CD8-positive, alpha-beta T cell (primary cell): ENCODE measurements at places on chromosomes 13 and 19.
A peak's percentile ranks its signal among the peaks of the same experiment; 100 is the strongest.

DNA sequence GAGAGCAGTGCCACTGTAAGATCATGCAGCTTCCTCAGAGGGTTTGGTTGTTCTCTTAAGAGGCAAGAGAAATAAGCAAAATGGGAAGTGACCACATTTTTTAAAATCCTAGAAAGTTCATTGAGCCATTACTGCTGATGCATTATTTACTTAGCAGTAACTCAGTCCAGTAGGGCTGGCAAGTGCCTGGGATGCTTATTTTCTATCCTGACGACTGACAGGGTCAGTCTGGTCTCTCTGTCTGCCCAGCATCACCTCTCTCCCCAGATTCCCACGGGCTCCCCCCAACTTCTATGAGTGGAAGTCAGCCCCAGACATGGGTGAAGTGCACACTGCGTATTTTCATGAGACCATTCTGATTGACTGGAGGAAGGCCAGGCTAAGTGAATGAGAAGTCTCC lies 10.4 kb downstream of the SHISA2 start:
- DNase-seq: no peak

DNA sequence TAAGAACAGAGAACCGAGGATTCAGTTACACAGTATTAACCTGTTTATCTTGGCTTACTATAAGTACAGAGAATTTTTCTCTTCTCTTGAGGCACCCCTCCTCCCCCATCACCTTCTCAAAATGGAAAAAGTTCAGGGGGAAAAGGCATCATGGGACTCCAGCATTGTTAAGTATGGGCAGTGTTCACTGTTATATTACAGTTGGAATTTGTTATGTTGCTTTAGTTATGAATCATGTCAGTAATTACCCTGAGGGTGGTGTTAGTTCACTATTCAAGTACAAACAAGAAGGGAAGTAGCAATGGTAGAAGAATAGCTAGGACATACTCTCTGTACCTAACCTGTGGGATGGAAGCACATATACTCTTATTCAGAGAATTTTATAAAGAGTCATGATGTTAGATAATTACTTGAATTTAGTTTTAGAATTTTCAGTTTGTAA lies 12.0 kb downstream of the LPAR6 start:
- DNase-seq: no peak

GRCh38 chr13:65417953-65418352 lies 1812.2 kb downstream of the PCDH9 start:
- DNase-seq: no peak

DNA sequence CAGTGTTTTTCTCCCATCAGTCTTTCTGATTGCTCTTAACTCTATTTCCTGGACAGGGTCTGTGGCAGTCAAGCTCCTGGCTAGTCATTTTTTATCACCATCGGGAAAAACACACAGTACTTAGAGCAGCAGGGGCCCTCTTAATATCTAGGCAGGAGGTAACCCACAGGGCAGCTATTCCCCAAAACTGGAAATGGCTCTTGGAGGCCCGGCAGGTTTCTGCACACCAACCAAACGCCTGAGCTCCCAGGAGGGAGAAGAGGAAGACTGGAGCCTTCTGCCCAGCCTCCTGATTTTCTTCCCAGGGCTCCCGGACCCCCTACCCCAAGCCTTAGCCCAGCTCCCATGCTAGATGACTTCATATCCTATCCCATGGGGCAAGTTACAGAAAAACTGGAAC lies 49.3 kb upstream of the VSTM2B start:
- no peak for DNase-seq

- no peak for DNase-seq
Measured at GRCh38 chr13:36552334-36552733, 120.0 kb downstream of the CCNA1 start.

DNA sequence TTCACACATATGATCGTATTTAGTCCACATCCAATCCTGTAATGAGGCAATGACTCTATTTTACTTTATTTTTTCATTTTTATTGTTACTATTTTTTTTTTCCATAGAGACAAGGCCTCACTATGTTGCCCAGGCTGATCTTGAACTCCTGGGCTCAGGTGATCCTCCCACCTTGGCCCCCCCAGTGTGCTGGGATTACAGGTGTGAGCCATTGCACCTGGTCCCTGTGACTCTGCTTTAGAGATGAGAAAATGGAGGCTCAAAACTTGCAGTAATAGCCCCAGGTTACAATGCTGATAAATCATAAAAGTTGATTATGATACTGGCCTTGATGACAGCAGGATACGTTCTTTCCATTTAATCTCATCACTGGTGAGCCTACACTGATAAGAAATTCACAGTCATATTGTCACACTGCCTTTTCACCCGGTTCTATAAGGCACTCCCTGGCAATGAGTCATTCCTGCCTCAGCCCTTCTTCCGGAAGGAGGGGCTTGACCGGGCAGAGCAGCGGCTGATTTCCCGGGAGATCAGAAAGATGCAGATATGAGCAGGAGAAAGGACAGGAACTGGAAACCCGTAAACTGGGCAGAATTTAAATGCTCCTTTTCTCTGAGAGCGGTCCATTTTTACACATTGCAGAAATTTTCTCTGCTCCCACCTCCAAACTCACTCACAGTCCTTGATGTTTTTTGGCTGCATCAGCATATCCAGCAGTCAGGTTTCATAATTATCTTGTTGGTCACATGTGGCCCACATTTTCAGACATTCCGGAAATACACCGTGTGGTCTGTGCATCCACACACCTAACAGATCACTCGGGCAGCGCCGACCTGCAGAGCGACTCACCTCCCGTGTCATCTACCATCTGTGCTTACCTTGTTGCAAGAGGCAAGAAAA lies 616.4 kb downstream of the EFNB2 start:
- no peak for DNase-seq

DNA sequence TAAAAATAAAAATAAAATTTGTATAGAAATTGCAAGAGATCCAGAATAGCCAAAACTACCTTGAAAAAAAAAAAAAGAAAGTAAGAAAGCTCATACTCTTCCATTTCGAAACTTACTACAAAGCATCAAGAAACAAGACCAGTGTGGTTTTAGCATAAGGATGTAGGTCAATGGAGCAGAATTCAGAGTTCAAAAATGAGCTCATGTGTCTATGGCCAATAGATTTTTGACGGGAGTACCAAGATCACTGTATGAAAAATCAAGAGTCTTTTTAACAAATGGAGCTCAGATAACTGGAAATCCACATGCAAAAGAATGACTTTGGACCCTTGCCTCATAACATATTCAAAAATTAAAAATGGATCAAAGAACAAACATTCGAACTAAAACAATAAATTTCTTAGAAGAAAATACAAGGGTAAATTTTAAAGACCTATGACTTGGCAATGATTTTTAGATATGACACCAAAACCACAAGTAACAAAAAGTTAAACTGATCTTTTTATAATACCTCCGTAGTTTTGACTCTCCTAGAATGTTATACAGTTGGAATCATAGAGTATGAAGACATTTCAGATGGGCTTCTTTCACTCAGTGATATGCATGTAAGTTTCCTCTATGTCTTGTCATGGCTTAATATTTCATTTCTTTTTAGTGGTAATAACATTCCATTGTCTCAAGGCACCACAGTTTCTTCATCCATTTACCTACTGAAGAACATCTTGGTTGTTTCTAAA lies 43.2 kb downstream of the KLF12 start:
- DNase-seq: peak; percentile 58

DNA sequence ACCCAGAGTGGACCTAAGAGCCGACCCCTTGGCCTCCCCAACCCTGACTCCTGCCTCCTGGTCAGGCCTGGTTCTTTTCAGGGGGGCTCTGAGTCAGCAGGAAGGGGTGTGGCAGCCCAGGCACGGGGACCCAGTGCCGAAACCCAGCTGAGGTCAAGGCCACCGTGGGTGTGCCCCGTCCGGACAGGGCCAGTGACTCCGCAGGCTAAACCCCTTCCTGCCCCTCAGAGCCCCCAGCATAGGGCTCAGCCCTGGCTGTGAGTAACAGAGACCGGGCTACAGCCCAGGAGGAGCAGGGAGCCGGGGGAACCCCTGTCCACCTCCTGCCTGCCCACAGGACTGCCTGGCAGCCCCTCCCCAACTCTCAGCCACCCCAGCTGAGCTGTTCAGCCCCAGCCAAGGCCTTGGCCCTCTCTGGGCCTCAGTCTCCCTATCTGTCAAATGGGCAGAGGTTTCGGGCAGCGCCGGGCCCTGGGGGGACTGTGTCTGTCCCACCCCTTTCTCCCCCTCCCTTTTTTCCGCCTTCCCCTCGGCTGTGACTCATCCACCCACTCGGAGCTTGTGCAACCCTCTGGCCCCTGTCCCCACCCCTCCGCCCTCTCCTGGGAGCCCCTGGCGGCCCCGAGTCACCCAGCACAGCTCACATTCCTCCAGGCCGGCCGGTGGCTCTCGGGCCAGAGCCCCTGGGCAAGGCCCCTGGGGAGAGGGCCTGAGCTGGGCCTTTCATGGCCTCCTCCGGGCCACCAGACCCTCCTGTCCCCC lies 8.6 kb downstream of the ZBTB7A start:
- DNase-seq: peak; percentile 63

DNA sequence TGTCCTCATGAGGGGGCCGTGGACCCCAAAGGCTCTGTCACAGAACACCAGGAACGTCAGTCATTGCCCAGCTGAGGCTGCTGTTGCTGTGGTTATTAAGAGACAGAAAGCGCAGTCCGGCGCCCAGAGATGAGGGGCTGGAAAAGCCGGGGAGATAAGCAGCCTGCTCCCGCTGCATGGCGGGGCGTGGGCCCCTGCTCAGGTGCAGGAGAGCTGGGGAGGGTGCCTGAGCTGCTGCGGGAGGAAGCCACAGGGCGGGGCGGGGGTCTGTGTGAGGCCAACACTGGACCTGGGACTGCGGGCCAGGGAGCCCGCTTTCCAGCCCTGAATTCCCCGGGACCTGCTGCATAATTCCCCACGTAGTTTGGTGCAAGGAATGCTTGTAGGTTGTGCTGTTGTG lies 11.3 kb downstream of the SOX1 start:
- DNase-seq: no peak

DNA sequence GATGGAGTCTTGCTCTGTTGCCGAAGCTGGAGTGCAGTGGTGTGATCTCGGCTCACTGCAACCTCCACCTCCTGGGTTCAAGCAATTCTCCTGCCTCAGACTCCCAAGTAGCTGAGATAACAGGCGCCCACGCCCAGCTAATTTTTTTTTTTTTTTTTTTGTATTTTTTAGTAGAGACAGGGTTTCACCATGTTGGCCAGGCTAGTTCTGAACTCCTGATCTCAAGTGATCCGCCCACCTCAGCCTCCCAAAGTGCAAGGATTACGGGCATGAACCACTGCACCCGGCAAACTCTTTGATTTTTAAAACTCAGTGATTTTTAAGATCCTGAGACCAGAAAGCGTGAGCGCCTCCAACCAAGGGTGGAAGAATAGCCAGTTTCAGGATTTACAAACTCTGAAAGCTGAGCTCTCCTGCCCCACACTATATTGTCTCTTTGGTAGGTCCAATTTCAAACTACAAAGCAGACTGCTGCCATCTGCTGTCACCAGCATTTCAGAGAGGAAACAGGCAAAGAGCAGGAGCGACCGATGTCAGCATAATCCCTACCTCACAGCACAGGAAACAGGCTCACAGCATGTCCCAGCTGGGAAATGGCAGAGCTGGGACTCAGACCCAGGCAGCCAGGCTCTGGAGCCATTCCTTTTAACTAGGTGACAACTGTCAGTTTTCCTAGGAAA lies 9.2 kb downstream of the NOSIP start:
- DNase-seq: peak; percentile 44

GRCh38 chr19:11453468-11454341 lies 18.3 kb downstream of the PRKCSH start:
- no peak for DNase-seq

GRCh38 chr19:55044771-55045716 lies 7.0 kb upstream of the GP6 start:
- DNase-seq: no peak

GRCh38 chr13:91946498-91947070 lies 548.2 kb downstream of the GPC5 start:
- DNase-seq: no peak

DNA sequence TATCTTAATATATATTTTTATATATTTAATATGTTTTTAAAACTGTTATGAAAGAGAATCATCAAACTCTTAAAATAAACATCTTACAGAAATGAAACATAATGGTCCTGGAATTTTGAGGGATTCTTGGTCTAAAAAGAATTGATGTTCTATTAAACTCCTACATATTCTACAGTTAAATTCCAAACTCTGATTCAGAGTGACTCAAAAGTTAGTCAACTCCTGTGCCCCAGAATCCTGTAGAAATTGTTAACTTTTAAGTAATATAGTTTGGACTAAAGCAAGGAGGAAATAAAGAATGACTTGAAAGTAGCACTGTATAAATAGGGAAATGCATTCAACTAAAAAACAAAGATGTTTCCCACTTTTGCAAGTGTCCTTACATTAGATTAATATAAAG lies 47.7 kb downstream of the FNDC3A start:
- DNase-seq: no peak

- DNase-seq: peak; percentile 75
Measured at GRCh38 chr13:46553886-46554858, 1.2 kb downstream of the LRCH1 start.

GRCh38 chr13:41641961-41642360 lies 184.6 kb downstream of the RGCC start:
- no peak for DNase-seq

- DNase-seq: no peak
Measured at GRCh38 chr13:99465454-99465853, 35.8 kb upstream of the TM9SF2 start.

DNA sequence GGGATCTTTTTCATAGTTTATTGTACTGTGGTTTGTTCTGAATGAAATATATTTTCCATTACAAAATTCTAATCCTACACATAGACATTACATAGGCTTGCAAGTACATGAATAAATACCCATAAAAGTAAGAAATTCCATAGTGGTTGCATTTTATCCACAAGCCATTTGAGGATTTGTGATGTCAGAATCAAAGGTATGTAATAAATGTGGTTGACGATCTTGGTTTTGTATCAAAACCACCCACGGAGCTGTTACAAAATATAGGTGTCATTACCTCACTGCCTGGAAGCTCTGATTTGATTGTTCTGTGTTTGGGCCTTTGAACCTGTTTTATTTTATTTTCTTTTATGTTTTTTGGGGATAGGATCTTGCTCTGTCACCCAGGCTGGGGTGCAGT lies 125.1 kb downstream of the NALCN start:
- no peak for DNase-seq

DNA sequence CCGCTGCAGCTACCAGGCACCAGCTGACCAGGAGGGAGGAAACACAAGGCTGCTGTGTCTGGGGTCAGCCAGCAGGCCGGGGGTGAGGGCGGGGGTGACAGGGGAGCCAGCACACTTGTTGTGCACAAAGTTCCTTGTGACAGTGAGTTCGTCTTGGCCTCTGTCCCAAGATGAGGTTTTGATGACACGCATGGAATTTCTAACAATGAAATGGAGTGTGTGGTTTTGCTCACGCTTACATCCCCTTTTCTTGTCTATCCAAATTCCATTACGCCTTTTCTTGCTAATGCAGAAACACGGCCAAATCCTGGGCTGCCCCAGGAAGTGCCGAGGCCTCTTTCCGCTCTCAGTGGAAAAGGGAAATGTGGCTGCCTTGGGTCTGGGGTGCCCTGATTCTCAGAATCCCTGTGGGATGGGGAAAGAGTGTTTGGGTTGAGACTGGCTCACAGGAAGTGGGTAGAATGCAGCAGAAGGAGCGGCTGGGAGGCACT lies 73.8 kb downstream of the GADD45B start:
- no peak for DNase-seq

- no peak for DNase-seq
Measured at GRCh38 chr13:33202644-33203169, 82.8 kb downstream of the STARD13 start.
